ENCODE measurements at places on chromosomes 6 and 20.

DNA sequence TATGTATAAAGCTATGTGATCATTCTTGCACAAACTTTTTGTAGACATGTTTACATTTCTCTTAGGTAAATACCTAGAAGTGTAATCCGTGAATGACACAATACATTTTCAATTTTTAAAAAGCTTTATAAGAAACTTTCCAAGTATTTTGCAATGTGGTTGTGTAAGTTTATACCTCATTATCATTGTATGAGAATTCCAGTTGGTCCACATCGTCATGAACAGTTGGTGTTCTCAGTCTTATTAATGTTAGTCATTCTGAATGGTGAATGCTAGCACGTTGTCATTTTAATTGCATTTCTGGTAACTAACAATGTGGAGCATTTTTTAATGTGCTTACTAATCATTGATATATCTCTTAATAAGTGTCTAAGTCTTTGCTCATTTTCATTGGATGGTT is 116.5 kb upstream of the F13A1 start:
- H3K36me3 ChIP-seq, result no peaks in the 10 kb centered on the region
- no peak overlapping the region for H3K27ac ChIP-seq
- peaks cover 1% of the 10 kb centered on the region for H3K27me3 ChIP-seq
- H3K4me1 ChIP-seq, result no peaks in the 10 kb centered on the region
- no peak for DNase-seq
- H3K4me3 ChIP-seq, result no peak overlapping the region

DNA sequence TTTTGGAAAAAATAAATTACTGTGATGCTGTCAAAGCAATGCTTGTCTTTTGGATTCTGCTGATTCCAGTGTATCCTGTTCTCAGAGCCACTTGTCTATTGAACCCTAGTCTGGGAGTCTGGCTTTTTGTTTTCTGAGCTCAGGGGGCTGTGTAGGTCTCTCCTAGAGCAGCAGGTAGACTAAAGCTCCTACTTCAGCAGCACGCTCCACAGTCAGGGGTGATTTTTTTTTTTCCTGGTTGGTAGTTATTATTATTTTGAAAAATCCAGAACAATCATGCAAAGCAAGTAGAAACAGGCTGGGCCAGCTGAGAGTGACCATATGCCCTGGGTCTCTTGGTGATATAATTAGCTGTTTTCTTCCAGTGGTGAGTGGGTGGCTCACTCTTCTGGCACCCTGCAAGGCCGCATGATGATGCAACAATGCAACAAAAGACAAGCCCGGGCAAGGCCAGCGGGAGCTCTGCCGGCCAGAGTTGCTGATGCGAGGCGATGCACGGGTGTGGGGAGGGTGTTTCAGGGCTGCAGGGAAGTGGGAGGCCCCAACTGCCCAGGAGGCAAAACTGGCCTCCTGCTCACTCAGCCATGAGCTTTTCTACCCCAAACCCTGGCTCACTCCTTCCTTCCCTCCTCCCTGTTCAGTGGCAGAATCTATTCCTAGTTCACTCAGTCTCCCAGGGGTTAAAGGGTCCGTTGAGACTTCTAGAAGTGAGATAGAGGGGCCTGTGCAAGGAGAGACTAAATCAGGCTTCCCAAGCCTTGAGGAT is 11.5 kb upstream of the CDKN1A start:
- H3K36me3 ChIP-seq, result no peaks in the 10 kb centered on the region
- no peak overlapping the region for H3K4me3 ChIP-seq
- H3K27me3 ChIP-seq, result no peaks in the 10 kb centered on the region
- H3K4me1 ChIP-seq, result no peaks in the 10 kb centered on the region

DNA sequence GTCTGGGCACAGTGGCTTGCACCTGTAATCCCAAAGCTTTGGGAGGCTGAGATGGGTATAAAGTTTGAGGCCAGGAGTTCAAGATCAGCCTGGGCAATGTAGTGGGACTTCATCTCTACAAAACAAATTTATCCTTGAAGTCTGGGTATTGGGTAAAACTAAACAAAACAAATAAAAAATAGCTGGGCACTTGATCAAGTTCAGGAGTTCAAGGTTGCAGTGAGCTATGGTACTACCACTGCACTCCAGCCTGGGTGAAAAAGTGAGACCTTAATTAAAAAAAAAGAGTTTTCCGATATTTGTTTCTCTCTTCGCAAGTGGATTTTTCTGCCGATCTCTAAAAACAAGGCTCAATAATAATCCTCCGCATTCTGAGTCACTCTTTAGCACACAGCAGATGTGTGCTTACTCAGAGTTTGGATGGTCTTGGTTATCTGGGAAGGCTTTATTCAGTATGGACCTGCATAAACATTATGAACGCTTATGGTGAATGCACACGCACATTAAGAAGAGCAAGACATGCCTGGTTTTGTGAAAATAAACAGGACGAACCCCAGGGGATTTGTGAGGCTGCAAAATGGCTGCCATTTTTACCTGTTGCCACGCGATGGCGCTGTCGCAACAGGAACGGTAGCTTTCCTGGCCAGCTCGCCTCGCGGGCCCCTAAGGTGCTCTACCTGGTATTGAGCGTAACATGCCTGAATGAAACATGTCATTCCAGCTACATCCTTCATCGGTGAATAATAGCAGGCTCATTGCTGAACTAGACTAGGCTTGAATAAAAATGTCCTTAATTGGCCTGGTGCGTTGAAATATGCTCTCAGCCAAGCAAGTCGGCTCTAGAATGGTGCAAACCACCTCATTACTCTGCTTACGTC is 6.0 kb downstream of the OPN5 start:
- no peaks in the 10 kb centered on the region for H3K4me1 ChIP-seq
- H3K27ac ChIP-seq, result no peak overlapping the region
- H3K4me3 ChIP-seq, result no peak overlapping the region
- peaks cover 1% of the 10 kb centered on the region for H3K27me3 ChIP-seq
- H3K36me3 ChIP-seq, result no peaks in the 10 kb centered on the region

DNA sequence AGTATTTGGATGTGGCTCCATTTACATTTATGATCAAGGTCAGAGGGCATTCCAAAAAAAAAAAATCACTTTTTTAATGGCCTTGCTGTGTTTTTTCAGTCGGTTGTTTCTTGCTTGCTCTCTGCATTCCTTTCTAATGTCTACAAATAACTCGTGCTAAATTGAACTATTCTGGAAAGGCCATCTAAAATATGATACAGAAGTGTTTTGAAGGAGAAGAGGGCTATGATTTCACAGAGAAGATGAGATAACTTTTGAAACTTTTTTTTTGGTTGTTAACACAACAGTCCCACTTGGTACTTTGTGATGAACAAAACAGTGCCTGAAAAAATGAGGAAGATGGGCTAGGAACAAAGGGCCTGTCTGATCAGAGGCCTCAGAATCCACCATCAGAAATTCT is 156.1 kb upstream of the SMLR1 start:
- no peaks in the 10 kb centered on the region for H3K36me3 ChIP-seq
- H3K4me3 ChIP-seq, result no peak overlapping the region
- no peaks in the 10 kb centered on the region for H3K4me1 ChIP-seq
- no peak for DNase-seq

DNA sequence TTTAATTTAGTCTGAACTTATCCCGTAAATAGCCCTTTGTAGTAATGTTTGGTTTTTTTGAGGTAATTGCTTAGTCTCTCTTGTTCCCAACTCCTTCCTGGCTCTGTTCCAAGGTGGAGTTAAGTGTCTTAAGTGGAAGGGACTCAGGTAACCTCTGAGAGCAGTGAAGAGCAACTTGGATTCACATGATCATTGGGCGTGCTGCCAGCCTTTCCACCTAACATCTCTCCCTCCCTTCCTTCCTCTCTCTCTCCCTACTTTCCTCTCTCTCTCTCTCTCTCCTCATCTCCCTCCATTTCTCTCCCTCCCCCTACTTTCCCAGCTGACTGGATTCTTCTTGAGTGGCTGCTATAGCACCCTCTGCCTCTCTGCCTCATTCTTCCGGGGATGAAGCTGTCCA is 232.9 kb upstream of the SASH1 start:
- H3K27ac ChIP-seq, result no peak overlapping the region
- no peak overlapping the region for H3K4me3 ChIP-seq
- no peak for DNase-seq
- no peaks in the 10 kb centered on the region for H3K4me1 ChIP-seq
- H3K36me3 ChIP-seq, result no peaks in the 10 kb centered on the region

- H3K27me3 ChIP-seq, result no peaks in the 10 kb centered on the region
- DNase-seq, result no peak
- no peaks in the 10 kb centered on the region for H3K4me1 ChIP-seq
- no peak overlapping the region for H3K27ac ChIP-seq
- H3K36me3 ChIP-seq, result no peaks in the 10 kb centered on the region
These were observed 285.0 kb upstream of the SPTLC3 start for GRCh38 chr20:12723811-12724210.

DNA sequence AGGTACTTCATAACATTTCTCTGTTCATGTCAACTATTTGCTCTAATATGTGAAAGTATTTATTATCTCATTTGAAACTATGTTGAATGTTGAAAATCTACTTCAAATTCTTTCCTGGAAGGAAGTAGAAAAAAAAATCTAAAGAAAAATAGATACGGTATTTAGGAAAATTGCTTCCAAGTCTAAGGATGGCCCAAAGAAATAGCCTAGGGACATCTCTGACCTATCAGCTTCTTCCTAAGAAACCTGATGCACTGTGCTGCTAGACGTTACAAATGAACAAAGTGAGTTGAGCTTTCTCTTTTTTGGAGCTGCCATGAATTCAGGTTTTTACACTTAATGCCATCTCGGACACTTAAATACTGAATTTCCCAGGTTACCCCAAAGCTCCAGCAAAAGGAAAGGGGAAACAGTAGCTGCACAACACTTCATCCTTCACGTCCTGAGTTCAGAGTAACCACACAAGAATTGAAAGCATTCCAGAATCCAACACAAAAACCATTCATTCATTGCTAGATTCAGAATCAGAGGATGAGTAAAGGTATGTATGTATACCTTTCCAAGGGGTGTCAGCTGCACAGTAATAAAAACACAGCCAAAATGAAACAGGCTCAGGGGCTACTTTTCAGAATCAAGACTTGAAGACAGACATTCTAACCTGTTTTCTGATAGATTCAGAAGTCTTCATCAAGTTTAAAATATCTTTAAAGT is 7.9 kb downstream of the RMND1 start:
- peaks cover 9% of the 10 kb centered on the region for H3K4me1 ChIP-seq
- H3K27me3 ChIP-seq, result no peaks in the 10 kb centered on the region
- no peak overlapping the region for H3K27ac ChIP-seq
- no peak overlapping the region for H3K4me3 ChIP-seq
- H3K36me3 ChIP-seq, result peaks cover 13% of the 10 kb centered on the region

- H3K27ac ChIP-seq, result no peak overlapping the region
- no peaks in the 10 kb centered on the region for H3K36me3 ChIP-seq
- no peak overlapping the region for H3K4me3 ChIP-seq
- peaks cover 11% of the 10 kb centered on the region for H3K4me1 ChIP-seq
These were observed 5.4 kb downstream of the TRIM15 start for GRCh38 chr6:30168741-30169140.

Data from CD4-positive, CD25-positive, alpha-beta regulatory T cell (primary cell).